ENCODE measurements at places on chromosomes 13 and 19.

- DNase-seq: no peak
These were observed 569.0 kb upstream of the GPC6 start for GRCh38 chr13:92657565-92657964.

DNA sequence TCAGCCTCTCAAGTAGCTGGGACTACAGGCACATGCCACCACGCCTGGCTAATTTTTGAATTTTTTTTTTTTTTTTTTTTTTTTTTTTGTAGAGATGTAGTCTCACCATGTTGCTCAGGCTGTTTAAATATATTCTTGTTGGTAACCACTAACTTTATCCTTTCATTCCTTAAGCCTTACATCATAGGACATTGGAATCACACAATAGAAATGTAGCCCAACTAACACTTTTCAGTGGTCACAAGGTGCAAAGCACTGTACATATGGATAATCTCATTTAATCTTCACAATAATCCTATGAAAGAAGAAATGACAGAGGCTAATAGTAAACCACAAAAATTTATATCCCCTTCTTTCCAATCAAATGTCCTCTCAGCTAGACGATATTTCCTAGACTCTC, 417.8 kb upstream of the DACH1 start:
- no peak for DNase-seq

GRCh38 chr13:96342852-96343465, 253.1 kb downstream of the HS6ST3 start:
- DNase-seq: no peak

GRCh38 chr13:93001866-93002461, 224.6 kb upstream of the GPC6 start:
- no peak for DNase-seq

GRCh38 chr19:1524287-1524971, 552 bp downstream of the PLK5 start:
- DNase-seq: no peak

DNA sequence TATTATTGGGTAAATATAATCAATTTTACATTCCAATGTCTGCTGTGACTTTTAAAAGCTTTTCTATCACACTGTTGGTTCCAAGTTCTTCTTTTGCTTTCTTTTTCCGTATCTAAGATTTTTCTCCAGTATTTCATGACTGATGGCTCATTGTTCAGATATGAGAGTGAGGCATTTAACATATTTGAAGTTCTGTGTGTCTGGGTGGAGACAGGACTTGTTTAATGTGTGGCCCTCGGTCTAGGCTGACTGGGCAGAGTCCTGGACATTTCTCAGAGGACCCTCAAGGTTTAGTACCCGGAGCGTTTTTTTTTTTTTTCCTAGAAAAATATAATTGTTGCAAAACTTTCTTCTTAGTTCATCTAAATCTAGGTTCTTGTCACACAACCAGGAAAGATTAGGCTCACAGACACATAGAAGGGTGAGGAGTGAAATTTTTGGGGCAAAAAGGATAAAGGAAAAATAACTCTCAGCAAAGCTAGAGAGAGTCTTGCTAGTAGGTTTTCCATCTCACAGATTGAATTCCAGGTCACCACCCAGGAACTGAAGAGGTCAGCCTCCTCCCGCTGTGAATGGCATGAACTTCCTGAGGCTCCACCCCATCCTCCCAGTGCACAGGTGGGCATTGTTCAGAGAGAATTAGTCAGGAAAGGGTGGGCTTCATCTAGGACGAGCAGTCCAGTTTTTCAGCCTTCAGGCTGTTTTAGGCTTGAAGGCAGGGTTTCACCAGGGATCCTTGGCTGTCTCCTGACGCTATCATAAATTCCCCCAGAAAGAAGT, 1002.4 kb upstream of the PCDH9 start:
- no peak for DNase-seq

GRCh38 chr13:58907347-58907746, 1256.4 kb downstream of the DIAPH3 start:
- no peak for DNase-seq

DNA sequence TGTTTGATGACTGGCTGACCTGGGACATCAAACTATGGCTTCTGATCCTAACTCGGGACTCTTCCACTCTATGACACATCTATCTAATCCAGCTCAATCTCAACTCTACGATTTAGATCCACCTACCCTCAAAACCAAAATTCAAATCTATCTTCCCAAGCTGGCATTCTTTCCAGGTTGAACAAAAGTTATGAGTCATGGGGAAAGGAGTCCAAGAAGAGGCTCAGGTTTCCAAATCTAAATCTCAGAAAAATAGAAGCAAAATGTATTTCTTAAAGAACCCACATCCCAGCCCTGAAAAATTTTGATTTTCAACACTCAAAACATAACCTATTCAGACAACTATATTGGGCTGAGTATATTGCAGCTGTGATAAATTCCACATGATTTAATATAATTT, 143.9 kb upstream of the IPO5 start:
- DNase-seq: no peak

Measured in stimulated activated CD8-positive, alpha-beta memory T cell treated with anti-CD3 and anti-CD28 coated beads, Interleukin-2, amount 100 ng/mL, for 48 hours (primary cell).